ENCODE measurements at places on chromosomes 7 and 10. TPM values are rescaled to one million over a fixed set of nuclear protein-coding genes. Genes with fewer than 3 reads are reported as not detected.

- DNase-seq = no peak
These were observed 120.3 kb downstream of the NRG3 start for GRCh38 chr10:81995254-81995653.

The ADRA2A gene
- 0.29 TPM for polyA plus RNA-seq

GRCh38 chr7:131889572-131890150 is 333.2 kb upstream of the PODXL start:
- no peak for DNase-seq

DNA sequence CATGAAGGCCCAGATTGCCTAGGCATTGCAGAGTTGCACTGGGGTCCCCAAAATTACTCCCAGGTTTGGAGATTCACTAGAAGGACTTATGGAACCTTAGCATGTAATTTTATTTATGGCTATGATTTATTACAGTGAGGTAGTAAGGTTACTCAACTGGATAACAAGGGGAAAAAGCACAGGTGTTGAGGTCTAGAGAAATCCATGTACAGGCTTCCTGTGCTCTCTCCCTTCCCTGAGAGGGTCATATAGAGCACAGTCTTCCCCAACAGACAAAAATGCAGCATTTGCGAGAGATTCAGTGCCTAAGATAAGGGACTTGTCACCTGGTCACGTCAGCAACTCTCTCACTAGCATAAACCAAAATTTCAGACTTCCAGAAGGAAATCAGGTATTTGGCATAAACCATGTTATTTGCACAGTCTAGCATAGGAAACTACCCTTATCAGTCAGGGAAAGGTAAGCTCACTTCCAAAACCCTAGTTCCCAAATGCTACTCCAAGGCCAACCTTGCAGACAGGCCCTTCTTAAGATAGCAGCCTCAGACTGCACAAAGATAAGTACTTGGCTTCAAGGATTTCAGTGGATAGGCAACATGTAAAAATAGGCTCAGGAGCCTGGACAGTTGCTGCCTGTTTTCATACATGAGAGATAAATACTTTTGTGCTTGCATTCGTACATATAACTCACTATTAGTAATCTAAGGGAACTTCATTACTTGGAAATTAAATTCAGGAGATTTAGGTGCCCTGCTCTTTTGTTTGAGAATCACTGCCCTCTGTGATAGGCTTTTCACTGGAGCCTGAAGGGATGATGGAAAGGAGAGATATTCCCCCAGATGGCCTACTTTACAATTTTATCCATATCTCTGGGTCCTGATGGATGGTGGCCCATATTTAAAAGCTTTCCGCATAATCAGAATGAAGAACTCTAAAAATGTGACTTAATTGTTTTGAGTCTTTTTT is 378.4 kb upstream of the LRGUK start:
- DNase-seq = no peak

GRCh38 chr7:99876491-99876890 is 342 bp downstream of the OR2AE1 start:
- no peak for DNase-seq

DNA sequence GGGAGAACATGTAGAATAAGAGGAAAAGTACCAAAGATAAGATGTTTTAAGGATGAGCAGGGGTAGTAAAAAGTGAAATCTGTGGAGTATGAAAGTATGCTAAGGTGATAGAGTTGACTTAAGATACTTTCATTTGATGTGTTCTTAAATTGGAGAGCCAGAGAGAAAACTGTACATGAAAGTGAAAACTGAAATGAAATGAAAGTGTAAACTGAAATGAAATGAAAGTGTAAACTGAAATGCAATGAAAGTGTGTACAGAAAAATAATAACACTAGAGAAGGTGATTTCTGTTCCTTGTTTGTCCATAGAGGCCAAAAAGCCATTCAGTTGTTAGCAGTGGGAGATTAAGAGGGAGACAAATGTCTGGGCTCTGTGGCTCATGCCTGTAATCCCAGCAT is 17.5 kb downstream of the AHR start:
- no peak for DNase-seq

GRCh38 chr7:133609806-133610205 is 356.9 kb downstream of the EXOC4 start:
- no peak for DNase-seq

- no peak for DNase-seq
These were observed 20.1 kb upstream of the MDFIC start for GRCh38 chr7:114901771-114902170.

GRCh38 chr10:102653060-102653459 is 8.8 kb downstream of the TRIM8 start:
- DNase-seq = no peak

- DNase-seq = no peak
These were observed 5.9 kb downstream of the KCNIP2 start for GRCh38 chr10:101837748-101838147.

- DNase-seq = no peak
These were observed 66.7 kb upstream of the PDZD8 start for GRCh38 chr10:117441812-117442443.

DNA sequence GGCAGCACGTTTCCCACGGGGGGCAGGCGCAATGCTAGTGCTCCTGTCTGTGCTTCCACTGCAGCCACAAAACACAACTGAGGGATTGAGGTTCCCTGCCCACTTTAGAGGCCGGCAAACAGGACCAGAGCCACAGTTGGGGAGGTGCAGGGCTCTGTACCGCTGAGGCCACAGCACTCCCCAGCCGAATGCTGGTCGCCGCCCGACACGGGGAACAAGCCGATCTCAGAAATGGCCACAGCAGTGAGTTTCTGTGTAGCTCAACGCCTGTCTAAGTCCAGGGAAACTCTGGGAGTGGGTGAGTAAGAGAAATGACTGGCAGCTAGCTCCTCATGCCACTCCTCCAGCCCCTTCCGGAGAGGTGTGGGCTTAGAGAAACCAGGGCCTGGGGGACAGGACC is 194.0 kb upstream of the VWC2 start:
- no peak for DNase-seq

DNA sequence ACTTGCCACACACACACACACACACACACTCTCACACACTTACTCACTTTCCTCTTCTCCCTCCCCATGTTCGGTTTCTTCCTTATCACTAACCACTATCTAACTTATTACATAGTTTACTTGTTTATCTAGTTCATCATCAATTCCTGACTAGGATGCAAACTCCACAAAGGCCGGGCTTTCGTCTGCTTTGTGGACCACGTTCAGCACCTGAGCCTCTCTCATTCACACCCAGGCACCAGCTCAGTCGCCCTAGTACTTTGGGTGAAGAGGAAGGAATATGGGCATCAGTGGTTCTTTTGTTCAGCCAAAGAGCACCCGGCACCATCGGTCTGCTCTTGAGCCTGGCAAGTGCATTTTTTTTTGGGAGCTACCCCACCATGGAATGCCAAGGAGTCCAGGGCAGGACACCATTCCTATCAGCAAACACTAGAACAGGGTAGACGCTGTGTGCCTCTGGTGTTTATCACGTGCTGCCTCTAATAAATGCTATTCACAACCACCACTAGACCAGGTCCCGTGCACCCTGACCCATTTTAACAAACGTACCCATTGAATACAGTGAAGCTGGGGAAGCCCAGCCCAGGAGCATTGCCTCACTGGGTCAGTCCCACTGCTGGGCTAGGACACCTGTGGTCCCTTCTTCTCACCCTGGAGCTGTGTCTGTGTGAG is 2.2 kb downstream of the C10orf67 start:
- DNase-seq = no peak

DNA sequence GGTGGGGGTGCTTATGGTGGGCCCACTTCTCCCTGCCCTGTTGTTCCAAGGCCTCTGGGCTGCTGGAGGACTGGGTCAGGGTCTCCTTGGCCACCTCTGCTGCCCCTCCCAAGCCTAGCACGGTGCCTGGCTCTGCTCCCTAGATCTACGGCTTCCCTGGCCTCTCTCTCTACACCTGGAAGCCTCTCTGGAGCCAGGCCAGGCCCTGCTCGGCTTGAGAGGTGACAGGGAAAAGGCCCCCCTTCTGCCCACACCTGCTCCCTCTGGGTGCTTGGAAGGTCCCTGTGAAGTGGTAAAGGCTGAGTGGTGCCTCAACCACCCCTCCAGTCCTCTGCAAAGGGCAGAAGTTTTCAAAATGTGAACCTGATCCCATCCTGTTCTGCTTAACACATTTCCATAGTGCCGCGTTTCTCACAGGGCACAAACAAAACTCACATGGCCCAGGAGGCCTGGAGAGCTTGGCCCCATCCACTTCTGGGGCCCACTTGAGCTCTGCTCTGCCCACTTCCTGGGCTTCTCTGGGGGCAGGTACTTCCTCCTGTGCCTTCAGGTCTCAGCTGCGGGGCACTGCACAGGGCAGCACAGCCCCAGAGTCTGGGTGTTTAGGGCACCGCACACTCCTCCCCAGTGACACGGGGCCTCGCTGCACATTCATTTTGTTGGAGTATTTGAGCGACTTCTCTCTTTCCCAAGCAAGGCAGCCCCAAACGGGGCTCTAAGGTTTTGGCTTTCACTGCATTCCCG is 169.9 kb downstream of the PIP4K2A start:
- no peak for DNase-seq

GRCh38 chr10:110357252-110357780 is 52.6 kb upstream of the SMNDC1 start:
- no peak for DNase-seq

GRCh38 chr7:69598487-69599285 is 411 bp downstream of the AUTS2 start:
- peak; percentile 33 for DNase-seq
